Smooth muscle cell of bladder (primary cell): ENCODE measurements at places on chromosomes 3 and 15. TPM values are rescaled to one million over a fixed set of nuclear protein-coding genes. Genes with fewer than 3 reads are reported as not detected.

The SENP8 gene
- total RNA-seq = 1.8 and 2.6 TPM in 2 replicates

The PPARG gene
- total RNA-seq = 16.2 and 18.6 TPM in 2 replicates

The CKMT1A gene
- total RNA-seq = 0.18 TPM in 1 of 2 replicates, not detected in the other

The C2CD4B gene
- 0.28 TPM in 1 of 2 replicates, not detected in the other for total RNA-seq

The SIDT1 gene
- under 0.01 TPM in 1 of 2 replicates, not detected in the other for total RNA-seq

The CNTN6 gene
- total RNA-seq = 0.18 TPM in 1 of 2 replicates, not detected in the other

The GPR171 gene
- not detected in 2 replicates for total RNA-seq

The PRTG gene
- total RNA-seq = 1.6 and 2.4 TPM in 2 replicates

The LTK gene
- under 0.01 TPM in 1 of 2 replicates, not detected in the other for total RNA-seq

The HYKK gene
- total RNA-seq = 2.1 and 2.5 TPM in 2 replicates

The HDC gene
- not detected in 2 replicates for total RNA-seq

The GOLGA8K gene
- 0.09 TPM in 1 of 2 replicates, not detected in the other for total RNA-seq
